KG1 (cell line): ENCODE measurements at places on chromosomes 7 and 10.

GRCh38 chr10:103637927-103638557 lies 144.5 kb downstream of the NEURL1 start:
- no peak for DNase-seq

DNA sequence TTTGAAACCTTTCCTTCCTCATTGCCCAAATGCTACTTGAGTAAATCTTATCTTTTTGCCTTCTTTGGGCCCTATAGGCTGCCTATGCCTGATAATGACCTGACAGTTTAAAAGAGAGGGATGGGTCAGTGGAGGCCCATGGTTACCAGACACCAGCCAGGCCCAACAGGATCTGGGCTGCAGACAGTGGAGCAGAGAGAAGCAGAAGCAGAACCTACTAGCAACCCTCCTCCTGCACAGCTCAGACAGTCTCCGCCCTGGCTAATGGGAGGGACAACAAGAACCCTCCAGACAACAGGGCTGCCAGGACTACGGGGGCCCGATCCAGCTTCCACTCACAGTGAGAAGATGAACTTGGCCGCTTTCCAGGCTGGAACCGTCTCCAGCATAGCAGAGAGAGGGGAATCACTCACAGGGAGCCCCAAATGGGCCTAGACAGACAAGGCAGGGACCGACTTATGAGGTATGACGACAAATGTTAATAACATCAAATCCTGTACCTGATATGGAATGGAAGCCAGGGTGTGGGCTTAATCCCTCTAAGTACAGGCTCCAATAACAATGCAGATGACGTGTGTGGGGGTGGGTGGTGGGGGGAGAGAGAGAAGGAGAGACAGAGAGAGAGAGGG lies 31.7 kb upstream of the DGKI start:
- no peak for DNase-seq

DNA sequence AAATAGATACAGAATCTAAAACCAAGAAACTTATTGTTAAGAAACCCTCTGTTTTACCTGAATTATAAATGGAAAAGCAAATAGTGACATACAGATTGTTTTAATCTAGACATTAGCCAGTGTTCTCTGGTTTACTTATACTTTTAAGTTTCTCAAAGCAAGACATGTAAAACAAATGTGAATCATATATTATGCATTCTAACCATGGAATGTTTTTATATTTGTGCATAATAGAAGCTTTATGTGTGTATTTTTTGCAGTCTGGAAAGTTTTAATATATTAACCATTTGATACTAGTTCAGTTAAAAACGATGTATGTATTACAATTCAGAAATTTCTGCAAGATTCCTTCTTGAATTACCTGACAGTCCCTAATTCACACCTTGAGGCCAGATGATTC lies 150.6 kb upstream of the TMEM72 start:
- DNase-seq = no peak

DNA sequence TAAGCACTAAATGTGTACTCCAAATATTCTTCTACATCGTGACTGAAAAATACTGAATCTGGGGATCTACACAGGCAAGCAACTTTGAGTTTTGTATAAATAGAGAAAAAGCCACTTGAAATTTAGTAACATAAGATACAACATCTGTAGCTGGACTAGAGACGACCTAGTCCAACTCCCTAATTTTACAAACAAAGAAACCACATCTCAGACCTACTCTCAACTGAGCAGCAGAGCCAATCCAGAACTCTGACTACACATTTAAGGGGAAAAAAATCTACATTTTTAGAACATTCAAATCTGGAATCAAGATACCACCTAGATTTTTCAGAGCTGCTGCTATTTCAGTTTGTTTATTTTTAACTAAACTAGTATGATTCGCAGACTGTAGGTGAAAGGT lies 88.9 kb downstream of the CABCOCO1 start:
- no peak for DNase-seq

DNA sequence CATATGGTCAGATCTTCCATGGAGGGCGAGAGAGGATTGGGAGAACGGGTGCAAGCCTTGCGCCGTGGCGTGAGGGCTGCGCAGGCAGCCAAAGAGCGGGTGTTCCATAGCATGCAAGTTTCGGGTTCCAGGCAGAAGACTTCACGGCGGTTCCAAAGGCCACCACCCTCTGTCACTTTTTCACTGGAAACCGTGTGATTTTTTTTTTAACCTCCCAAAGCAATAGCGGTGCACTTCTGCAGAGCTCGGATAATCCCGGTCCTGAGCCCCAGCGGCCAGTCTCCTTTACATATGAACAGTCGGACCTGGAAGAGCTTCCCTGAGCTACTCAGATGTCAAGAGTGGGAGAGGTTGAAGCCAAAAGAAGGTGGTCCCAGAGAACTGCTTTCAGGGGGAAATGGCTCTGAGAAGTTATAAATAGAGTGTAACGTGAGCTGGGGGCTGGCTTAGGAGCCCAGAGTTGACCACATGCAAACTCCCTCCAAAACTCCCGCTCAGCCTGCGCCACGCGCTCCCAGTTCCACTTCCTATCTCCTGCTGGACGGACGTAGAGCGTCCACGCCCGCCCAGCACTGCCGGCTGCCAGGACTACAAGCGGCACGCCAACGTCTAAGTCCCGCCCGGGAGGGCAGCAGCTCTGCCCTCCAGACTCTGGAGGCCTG lies at the start of gene MEOX2:
Gene MEOX2 (minus strand): TSS at position 389 of the 662 bp plus-strand sequence. CDS start 281 bp downstream, at position 108.
- DNase-seq = no peak

DNA sequence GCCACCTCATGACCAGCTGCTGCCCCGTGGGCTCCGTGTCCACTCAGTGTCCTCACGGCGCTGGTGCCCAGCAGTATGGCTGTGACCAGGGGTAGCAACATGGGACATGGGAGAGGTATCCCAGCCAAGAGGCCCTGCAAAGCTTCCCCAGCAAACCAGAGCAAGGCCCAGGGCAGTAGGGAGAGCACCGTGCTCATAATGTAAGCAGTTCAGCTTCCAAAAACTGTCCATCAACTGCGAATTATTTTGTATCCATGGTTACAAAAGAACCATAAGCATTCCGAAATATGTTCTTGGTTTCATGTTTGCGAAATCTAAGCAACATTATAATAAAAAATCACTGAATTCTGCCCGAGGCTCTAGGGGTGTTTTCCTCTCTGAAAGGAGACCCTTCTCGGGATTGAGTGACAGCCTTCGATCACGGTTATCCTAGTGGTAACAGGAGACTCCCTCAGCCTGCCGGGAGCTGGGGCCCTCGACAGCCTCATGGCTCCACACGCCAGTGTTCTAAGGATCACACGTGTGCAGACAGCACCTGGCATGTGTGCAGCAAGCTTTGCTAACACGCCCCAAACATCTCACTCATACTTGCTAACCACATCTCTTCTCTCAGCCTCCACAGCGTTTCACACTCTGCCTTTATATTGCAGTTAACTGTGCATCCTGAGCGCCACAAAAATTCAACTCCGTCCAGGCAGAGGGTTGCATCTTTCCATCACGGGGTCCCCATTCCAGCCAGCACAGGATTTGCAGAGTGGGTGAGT lies 117.6 kb downstream of the DIP2C start:
- no peak for DNase-seq

- DNase-seq = no peak
Observed at GRCh38 chr7:108568801-108569380, 615 bp downstream of the THAP5 start.

GRCh38 chr7:72042855-72043254 lies 369.3 kb downstream of the CALN1 start:
- DNase-seq = no peak

DNA sequence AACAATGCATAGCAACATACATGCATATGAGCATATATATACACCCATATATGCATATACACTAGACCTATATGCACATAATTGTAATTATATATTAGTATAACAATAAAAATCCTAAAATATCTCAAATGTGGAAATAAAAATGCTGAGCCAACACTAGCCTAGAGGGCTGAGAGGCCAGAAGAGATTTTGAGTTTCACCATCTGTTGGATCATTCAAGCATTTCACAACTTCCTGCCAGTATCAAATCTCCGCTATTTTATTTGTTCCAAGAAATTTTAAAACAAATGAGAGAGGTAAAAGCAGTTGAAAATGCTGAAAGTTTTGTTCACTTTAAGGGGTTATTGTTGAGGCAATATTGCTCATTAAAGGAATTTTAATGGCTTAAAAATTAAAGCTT lies 187.0 kb downstream of the PCDH15 start:
- DNase-seq = no peak

- no peak for DNase-seq
Observed at GRCh38 chr10:36198322-36198721, 556.2 kb upstream of the FZD8 start.

DNA sequence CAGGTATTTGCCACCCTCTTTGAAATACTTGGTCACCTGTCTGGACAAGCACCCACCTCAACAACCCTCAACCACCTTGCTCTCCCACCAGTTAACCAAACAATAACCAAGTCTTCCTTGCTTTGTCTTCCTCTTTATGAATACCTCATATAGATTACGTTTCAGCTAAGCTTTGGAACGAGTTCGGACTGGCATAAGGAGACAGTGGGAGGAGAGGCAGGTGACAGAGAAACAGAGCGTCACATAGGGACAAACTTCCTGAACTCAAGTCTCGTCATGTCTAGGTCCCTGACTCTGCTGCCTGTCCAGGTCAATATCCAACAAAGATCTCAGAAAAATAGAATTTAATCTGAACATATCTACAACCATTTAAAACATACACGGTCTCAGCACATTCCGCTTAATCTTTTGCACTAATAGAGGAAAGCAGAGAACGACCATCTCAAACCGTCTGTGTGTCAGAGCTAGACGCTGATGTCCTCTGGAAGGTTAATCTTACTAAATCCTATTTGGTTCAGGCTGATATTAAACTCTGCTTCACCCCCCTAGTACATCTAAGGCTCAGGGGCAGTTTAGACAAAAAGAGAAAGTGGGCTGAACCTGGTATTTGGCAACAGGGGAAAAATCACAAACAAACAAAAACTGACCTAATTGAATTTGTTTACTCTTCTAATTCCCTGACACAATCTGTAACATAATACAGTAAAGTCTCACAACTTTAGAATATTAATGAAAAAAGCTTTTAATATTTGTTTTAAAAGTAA lies 26.4 kb upstream of the SVOPL start:
- DNase-seq = no peak

DNA sequence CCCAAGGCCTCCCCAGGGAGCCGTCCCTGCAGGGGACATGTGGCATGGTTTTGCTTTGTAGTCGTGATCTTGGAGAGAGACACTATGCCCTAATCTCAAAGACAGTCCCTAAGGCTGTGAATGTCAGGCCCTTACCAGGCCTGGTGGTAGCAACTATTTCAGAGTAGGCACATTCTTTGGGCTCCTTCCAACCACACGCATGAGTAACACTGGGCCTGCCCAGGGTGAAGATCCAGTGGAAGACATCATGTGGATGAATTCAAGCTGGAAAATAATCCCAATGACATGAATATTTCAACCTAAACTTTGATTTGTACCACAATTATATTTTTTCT lies 39.5 kb upstream of the INSIG1 start:
- no peak for DNase-seq
